Activated CD4-positive, alpha-beta T cell treated with anti-CD3 and anti-CD28 coated beads, Interleukin-10, Interleukin-2, amounts not matched to agents 100 ng/mL and 50 ng/mL, durations not matched to agents 16 hours and 8 hours (primary cell): ENCODE measurements at places on chromosomes 2 and 18.

GRCh38 chr2:170680172-170680941, 34.8 kb upstream of the SP5 start:
- no peak for DNase-seq

DNA sequence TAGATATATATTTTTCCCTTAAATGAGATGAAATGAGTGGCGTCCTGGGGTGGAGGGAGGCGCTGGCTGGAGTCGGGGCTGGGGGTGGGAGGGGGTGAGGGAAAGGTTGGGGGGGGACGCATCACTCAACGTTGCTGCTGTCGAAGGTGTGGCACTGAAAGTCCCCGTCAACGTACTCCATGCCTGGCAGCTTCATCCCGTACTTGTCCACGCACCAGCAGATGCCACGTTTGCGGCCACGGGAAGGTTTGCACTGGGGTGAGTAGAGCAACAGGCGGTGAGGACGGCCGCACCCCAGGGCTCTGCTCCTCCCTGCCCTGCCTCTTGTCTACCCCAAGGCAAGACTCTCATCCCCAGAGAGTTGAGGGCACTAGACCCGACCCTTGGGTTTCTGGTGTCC, 18.7 kb downstream of the IGFBP5 start:
- no peak for DNase-seq

- no peak for DNase-seq
Measured at GRCh38 chr2:223820549-223820948, 16.8 kb downstream of the AP1S3 start.

- DNase-seq: peak; percentile 64
Measured at GRCh38 chr2:113124181-113124961, 3.0 kb upstream of the IL1RN start.

- DNase-seq: no peak
Measured at GRCh38 chr18:31610286-31611205, 18.9 kb downstream of the TTR start.

DNA sequence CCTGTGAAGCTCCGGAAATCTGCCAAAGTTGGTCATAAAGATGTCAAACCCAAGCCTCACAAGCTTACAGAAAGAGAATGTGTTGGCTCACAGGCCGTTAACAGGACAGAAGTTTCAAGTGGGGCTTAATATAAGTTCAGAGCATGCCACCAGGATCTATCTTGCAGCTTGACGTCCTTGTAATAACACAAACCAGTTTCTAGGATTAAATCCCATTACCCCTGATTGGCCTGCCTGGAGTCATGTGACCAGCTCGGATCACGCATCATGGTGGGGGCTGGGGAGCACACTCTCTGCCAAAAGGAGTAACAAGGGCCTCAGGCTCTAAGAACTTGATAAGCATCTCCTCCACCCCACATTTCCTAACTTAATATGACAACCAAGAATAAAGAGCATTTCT, 38.9 kb upstream of the SCG2 start:
- no peak for DNase-seq

DNA sequence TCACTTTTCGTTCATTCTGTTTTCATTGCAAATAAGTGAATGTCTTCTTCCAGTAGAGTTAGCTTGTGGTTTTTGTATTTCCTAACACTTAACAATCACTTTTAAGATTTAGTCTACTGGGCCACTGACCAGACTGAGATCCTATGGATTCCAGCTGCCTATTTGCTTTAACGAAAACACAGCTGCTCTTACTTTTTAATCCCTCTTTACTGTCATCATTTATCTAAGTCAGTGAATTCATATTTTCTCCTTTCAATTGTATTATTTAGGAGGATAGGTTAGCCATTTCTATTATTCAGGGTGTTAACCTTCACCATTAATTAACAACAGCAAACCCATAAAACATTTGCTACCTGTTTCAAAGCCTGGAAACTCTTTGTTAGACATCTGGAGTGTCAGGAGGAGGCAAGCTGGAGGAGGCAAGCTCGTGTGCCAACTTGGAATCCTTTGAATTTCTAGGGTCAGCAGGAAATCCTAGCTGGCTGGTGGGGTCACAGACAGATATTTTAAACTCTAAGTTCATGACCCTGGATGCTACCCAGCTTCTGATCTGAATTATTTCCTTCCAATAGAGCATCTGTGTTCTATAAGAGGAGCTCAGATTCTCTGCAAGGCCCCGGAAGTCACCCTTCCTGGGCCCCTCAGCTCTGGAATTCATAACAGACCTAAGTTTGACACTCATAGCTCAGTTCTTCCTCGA, 385.3 kb downstream of the RBM43 start:
- no peak for DNase-seq

- DNase-seq: peak; percentile 3
Measured at GRCh38 chr2:28752631-28753376, 1.2 kb downstream of the PPP1CB start.

DNA sequence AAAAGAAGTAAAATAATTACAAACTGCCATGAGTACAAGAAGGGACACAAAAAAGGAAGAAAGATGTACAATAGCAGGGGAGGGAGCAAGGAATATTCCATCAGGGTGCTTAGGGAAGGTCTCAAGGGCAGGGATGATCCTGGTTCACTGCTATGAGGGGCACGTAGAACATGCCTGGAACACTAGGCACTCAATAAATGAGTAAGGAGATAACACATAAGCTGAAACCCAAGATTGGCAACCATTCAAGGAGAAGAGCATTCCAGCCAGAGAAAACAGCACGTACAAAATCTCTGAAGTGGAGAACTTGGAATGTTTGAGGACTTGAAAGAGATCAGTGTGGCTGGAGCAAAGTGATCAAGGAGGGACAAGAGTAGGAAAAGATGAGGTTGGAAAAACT, 103.2 kb downstream of the FAM161A start:
- no peak for DNase-seq

DNA sequence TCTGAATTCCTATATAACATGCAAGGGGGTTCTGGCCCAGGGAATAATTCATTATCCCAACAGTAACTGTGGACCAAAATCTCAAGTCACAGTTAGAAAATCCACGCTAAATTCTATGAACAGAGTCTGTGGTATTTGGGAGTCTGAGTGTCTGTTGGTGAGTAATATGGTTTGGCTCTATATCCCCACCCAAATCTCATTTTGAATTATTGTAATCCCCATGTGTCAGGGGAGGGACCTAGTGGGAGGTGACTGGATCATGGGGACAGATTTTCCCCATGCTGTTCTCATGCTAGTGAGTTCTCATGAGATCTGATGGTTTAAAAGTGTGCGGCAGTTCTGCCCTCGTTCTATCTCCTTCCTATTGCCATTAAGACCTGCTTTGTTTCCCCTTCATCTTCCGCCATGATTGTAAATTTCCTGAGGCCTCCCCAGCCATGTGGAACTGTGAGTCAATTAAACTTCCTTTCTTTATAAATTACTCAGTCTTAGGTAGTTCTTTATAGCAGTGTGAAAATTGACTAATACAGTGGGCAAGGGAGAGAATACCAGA, 68.3 kb downstream of the NBAS start:
- DNase-seq: no peak

DNA sequence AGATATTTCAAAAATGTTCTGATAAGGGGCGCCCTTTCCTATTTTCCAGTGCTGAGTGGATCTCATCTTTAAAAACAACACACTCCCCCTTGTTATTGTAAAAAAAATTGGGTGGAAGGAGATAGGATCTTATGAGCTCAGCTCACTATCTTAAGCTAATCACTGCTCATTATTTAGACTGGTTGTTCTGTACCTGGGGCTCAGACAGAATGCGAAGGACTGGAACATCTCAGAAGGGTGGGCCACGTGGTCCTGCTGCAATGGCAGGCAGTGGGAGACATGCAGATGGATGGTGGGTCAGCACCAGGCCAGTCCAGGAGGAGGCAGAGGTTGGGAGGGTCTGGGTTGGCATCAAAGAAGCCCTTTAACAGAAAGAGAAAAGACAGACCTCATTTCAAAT, 48.3 kb upstream of the GPR155 start:
- no peak for DNase-seq

GRCh38 chr2:99816908-99817307, 325.5 kb downstream of the AFF3 start:
- no peak for DNase-seq

GRCh38 chr18:67733088-67733487, 216.6 kb upstream of the DSEL start:
- no peak for DNase-seq

DNA sequence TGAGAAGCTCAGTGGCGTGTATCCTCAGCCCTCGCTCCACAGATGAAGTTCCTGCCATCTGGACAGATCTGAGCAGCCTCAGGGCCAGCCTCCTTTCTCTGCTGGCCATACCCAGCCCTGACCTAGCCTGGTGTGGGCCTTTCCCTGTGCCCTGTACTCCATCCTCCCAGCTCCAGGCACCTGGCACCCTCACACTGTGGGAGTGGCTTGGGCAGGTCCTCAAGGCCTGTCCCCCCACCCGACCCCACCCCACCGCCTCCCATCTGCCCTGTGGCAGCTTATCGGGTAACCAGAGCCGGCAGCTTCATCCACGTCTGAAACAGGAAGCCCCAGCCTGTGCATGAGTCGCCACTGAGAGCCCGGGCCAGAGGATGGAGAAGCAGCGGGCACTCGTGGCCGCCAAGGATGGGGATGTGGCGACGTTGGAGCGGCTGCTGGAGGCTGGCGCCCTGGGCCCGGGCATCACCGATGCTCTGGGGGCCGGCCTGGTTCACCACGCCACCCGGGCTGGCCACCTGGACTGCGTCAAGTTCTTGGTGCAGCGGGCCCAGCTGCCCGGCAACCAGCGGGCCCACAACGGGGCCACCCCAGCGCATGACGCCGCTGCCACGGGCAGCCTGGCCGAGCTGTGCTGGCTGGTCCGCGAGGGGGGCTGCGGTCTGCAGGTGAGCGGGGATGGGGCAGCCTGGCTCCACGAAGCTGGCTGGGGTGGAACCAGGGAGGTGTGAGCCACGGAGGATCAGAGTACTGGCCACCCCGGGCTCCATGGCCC, at the start of gene ESPNL:
Gene ESPNL (plus strand): TSS at position 292 of the 772 bp plus-strand sequence. CDS start 80 bp downstream, at position 372.
- DNase-seq: no peak

GRCh38 chr2:205706769-205707381, 24.6 kb downstream of the NRP2 start:
- DNase-seq: peak; percentile 81

DNA sequence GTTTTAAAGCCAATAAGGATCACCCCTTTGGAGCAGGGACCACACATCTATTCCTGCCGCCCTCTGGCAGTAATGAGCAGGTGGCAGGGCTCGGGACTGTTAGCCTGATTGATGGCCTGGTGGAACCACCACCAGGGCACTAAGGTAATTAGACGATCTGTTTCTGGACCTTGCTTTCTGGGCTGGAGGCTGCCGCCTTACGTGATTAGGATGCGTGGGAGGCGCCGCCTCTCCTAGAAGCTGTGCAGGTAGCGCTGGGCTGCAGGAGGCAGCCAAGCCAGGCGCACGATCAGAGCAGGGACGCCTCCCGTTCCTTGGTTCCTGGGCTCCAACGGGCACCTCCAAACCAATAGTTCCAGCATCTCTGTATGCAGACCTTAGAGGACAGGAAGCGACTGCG, 242.6 kb upstream of the RAB12 start:
- DNase-seq: no peak

DNA sequence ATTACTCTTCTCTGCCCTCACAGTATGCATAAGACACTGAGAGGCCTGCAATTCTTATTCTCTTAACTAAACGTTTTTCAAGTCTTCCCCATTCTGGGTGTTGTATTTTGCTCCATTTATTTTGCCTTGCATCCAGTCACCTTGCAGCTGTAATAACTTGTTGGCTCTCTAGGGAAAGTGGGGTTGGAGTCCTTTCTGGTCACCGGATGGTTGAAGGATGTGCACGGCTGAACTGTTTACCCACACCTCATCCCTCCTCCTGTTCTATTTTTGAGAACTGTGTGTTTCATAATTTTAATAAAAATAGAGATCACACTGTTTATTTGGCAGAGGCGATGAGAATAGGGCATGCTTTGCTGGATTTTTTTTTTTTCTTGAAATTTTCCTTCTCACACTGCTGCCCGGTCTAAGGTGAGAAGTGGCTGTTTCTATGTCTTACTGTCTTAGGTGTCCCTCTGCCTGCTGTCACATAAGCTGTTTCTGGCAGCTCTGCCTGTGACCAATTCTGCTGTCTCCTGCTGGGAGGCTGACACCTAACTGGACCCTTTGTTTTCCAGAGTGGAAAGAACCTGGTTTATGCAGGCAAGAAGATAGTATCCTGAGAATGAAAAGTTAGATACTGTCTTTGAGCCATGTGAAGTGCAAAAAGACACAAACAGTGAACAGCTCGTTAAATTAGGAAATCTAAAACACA, 342.6 kb downstream of the DPP10 start:
- no peak for DNase-seq

DNA sequence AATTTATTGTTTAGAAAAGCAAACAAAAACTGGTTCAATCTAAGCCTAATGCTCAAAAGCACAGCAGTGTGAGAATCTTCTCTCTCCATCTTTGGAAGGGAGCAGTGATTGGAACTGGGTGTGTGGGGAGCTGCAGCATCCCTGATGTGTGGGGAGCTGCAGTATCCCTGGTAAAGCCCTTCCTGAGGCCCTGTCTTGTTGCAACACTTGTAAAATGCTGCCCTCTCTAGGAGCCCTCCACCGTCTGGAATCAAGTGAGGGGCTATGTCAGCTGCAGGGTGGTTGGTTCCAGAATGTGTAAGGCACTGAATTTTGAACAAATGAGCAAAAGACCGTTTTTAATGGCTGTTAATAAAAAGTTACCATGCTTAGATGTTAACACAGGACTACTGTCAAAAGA, 147.7 kb upstream of the RAB12 start:
- DNase-seq: no peak

GRCh38 chr2:238467062-238467461, 40.3 kb downstream of the ASB1 start:
- no peak for DNase-seq

- DNase-seq: no peak
Measured at GRCh38 chr2:19664646-19665045, 237.1 kb downstream of the TTC32 start.

DNA sequence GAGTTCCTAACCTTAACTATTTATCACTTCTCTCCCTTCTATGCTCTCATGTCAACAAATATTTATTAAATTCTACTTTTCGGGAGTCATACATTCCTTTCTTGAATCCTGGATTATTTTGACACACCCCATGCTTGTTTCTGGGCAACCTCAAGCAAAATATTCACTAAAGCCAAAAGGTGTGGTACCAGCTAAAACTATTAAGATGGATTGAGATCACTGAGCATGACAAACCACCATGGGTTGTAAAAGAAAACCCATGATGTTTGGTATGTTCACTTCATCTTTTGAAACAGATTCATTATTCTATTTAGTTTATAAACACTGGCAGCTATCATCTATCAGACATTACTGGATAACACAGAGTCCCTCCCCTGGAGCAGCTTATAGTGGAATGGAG, 32.5 kb downstream of the DPP4 start:
- DNase-seq: no peak

- no peak for DNase-seq
Measured at GRCh38 chr2:104804148-104804890, 49.6 kb upstream of the POU3F3 start.

DNA sequence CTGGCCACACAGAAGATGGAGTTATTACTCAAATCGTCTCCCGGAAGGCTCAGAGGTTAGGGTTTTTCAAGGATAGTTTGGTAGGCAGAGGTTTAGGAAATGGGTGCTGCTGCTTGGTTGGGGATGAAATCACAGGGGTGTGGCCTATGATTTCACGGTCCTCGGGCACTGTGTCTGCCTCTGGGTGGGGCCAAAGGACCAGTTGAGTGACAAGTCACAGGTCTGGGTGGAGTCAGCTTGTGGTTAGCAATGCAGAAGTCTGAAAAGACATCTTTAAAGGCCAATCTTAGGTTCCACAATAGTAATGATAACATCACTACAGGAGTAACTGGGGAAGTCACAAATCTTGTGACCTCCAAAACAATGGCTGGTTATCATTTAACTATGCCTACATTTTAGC, 387.8 kb downstream of the ZNF521 start:
- no peak for DNase-seq

- no peak for DNase-seq
Measured at GRCh38 chr18:51133580-51134160, 63.8 kb downstream of the MEX3C start.

GRCh38 chr2:42256505-42256904, 87.4 kb downstream of the EML4 start:
- peak; percentile 23 for DNase-seq
